ENCODE measurements at places on chromosomes 5 and 9. TPM values are rescaled to one million over a fixed set of nuclear protein-coding genes. Genes with fewer than 3 reads are reported as not detected.

Gene AGXT2
- not detected for total RNA-seq

Gene GLDC
- total RNA-seq, result 4.9 TPM

DNA sequence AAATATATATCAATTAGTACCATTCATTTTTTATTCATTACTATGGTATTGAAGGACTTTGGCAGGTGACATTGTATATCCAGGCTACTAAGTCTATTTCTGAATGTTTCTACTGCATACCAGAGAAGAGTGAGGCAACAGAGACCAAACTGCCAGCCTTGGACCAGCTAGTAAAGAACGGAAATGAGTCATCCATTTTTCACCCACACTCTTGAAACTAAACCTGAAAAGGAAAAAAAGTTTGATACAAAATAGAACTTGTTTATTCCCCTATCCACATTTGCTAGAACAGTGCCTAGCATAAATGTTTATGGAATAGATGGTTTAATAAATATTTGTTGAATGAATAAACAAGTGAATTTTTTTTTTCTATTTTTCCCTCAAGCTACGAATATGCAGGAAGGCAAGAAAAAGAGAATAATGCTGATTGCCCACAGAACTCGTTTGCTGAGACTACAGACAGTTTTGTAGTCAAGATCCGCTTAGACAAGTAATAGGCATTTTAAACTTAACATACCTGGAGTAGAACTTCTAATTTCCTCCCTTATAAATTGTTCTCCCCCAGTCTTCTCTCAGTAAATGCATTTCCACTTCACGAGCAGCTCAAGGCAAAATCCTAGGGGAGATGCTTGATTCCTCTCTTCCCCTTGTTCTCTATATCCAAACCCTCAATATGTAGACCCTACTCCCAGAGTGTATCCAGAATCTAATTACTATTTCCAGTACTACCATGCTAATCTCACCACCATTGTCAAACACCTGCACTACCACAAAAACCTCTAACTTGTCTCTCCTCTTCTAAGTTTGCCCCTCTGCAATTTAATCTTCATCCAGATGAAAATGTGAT lies 146.2 kb upstream of the RASA1 start:
- peak overlapping the region; percentile 51 for H3K27ac ChIP-seq
- H3K4me3 ChIP-seq, result no peak overlapping the region
- peaks cover 48% of the 10 kb centered on the region for H3K4me1 ChIP-seq
- no peaks in the 10 kb centered on the region for H3K27me3 ChIP-seq

- no peaks in the 10 kb centered on the region for H3K36me3 ChIP-seq
- H3K27me3 ChIP-seq, result no peaks in the 10 kb centered on the region
- H3K4me1 ChIP-seq, result peaks cover 20% of the 10 kb centered on the region
- H3K27ac ChIP-seq, result no peak overlapping the region
Observed at GRCh38 chr5:143235423-143235822, 168.1 kb downstream of the NR3C1 start.

- no peaks in the 10 kb centered on the region for H3K27me3 ChIP-seq
- no peak overlapping the region for H3K4me3 ChIP-seq
- H3K36me3 ChIP-seq, result no peaks in the 10 kb centered on the region
- no peak overlapping the region for H3K27ac ChIP-seq
Observed at GRCh38 chr5:119840175-119840574, 210.8 kb downstream of the FAM170A start.

GRCh38 chr9:134571326-134571931 lies 70.2 kb upstream of the COL5A1 start:
- H3K36me3 ChIP-seq, result no peaks in the 10 kb centered on the region
- no peak overlapping the region for H3K27ac ChIP-seq
- no peaks in the 10 kb centered on the region for H3K4me1 ChIP-seq
- no peak for DNase-seq

Gene ANKRD33B
- 10.9 TPM for total RNA-seq

Measured in HCT116 (cell line).